ENCODE measurements at places on chromosomes 5 and 9. TPM values are rescaled to one million over a fixed set of nuclear protein-coding genes. Genes with fewer than 3 reads are reported as not detected.

Gene C9orf50
- total RNA-seq = 1.1 TPM

Gene HTR4
- total RNA-seq = 0.22 TPM

Gene ARHGEF28
- 66.3 TPM for total RNA-seq

Gene NPR3
- total RNA-seq = 12.5 TPM

Gene ANXA1
- 250 TPM for total RNA-seq

Gene SPINK4
- total RNA-seq = not detected

Gene ARHGAP26
- 85.7 TPM for total RNA-seq

Gene ACTL7B
- not detected for total RNA-seq

DNA sequence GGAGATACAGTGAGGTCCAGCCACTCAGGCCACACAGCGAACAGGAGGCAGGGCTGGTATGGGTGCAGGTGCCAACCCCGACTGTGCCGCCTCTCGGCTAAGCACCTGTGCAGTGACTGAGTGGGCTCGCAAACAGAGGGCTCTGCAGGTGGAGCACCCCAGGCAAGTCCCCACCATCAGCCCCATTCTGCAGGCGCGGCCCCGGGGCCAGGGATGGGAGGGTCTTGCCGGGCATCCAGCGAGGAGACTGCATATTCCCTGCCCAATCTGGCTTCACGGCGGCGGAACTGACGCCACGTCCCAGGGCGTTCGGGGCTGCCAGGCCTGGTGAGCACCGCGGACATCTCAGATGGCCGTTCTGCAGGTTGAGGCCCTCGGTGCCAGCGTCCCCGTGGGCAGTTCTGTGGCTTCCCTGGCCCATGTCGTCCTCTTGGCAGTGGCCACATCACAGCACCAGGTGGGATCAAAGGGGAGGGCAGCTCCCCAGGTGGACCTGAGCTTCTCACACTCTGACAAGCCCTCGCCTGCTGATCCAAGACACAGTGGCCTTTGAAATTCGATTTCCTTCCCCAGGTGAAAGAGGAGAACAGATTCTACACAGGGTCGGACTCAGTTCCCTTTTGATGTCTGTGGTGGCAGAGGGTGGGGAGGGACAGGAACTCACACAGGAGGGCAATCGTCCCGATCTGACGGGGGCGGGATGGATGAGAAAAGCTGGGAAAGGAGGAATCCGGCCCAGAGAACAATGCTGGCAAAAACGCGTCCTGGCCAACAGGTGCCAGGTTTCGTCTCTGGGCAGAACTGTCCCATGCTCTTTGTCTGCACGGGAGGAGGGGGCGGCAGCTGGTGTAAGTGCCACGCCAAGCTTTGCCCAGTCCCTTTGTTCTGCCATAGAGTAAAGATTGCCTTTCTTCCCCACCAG, 18.8 kb downstream of the DBH start:
- H3K36me3 ChIP-seq = no peaks in the 10 kb centered on the region
- no peak overlapping the region for H3K4me3 ChIP-seq
- H3K27me3 ChIP-seq = peaks cover 2% of the 10 kb centered on the region
- peaks cover 13% of the 10 kb centered on the region for H3K4me1 ChIP-seq
- DNase-seq = no peak
- H3K27ac ChIP-seq = no peak overlapping the region

DNA sequence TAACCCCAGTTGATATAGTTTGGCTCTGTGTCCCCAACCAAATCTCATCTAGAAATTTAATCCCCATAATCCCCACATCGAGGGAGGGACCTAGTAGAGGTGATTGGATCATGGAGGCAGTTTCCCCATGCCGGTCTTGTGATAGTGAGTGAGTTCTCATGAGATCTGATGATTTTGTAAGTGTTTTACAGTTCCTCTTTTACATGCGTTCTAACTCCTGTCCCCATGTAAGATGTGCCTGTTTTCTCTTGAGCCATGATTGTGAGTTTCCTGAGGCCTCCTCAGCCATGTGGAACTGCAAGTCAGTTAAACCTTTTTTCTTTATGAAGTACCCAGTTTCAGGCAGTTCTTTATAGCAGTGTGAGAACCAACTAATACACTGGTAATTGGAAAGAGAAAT, 73.6 kb downstream of the CDH12 start:
- DNase-seq = no peak
- no peaks in the 10 kb centered on the region for H3K27me3 ChIP-seq
- H3K4me3 ChIP-seq = no peak overlapping the region
- H3K27ac ChIP-seq = no peak overlapping the region
- H3K36me3 ChIP-seq = no peaks in the 10 kb centered on the region

DNA sequence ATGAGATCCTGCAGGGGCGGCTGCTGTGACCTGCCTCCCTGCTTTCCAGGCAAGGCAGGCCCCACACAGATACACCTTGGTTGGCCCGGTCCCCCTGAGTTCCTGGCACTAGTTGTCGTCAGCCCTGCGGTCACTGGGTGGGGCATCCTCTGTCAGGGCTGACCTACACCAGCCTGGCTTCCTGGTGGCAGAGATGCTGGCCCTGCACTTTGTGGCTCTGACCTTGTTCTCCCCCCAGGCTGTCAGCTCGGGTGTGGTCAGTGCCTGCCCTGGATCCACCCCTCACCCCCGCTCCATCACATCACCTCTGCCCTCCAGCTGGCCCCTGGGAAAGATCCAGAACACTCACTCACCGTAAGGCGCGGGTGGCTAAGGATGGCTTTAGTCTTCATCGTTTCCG, 74.1 kb downstream of the PHF2 start:
- H3K4me3 ChIP-seq = no peak overlapping the region
- peak; percentile 23 for DNase-seq
- no peaks in the 10 kb centered on the region for H3K4me1 ChIP-seq
- peaks cover 41% of the 10 kb centered on the region for H3K36me3 ChIP-seq
- H3K27ac ChIP-seq = no peak overlapping the region
- no peaks in the 10 kb centered on the region for H3K27me3 ChIP-seq

GRCh38 chr5:176912115-176912514, 13.0 kb upstream of the HK3 start:
- H3K27ac ChIP-seq = no peak overlapping the region
- H3K4me1 ChIP-seq = no peaks in the 10 kb centered on the region
- no peak overlapping the region for H3K4me3 ChIP-seq
- no peaks in the 10 kb centered on the region for H3K27me3 ChIP-seq
- DNase-seq = no peak

DNA sequence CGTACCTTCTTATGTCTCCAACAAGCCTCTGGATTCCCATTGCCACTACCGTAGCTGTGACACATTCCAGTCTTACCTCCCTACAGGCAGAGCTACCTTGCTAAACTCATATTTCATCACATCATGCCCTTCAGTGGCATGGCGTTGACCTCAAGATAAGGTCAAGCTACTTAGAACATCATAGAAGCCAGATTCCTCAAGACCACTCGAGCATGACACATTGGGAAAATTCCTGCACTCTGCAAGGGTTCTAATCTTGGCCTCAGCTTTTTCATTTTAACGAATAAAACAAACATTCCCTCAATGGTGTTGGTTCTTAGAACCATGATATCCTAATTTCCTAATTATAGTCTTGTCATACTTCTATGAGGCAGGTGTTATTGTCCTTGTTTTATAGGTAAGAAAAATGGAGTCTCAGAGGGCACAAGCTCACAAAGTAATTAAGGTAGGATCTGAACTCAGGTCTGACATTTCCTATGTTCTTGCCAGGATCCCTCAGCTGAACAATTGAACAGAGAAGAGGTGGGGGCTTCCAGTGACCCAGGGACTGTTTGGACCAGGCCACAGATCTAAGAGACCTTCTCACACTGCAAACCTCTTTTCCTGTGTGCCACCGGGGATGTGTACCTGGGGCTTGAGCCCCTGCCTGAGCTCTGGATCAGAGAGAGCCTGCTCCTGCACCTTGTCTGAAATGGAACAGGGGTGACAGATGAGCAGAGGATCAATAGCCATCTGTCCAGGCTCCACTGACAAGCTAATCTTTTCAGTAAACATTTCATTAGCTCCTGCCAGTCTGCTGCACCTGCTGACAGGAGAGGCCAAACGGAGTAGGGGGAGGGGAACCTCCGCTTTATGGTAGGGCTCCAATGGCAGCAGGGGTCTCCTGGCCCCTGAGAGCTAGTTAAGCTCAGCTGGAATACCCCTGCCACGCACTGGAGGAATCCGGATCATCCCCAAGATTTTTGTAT, 49.3 kb downstream of the ALG2 start:
- H3K4me3 ChIP-seq = no peak overlapping the region
- peak; percentile 66 for DNase-seq
- no peak overlapping the region for H3K27ac ChIP-seq
- H3K36me3 ChIP-seq = no peaks in the 10 kb centered on the region

GRCh38 chr9:133163504-133164172, at the start of gene GBGT1:
GBGT1 (minus strand) TSS chr9:133163914; CDS start chr9:133162412, 1,502 bp downstream.
- no peak within 1 kb of the TSS for H3K4me3 ChIP-seq
- DNase-seq = peak; percentile 24
- peak within 1 kb of the TSS; percentile 32 for H3K27ac ChIP-seq
- no peaks in the 10 kb centered on the region for H3K27me3 ChIP-seq

- no peak overlapping the region for H3K4me3 ChIP-seq
- peaks cover 4% of the 10 kb centered on the region for H3K36me3 ChIP-seq
- peaks cover 2% of the 10 kb centered on the region for H3K4me1 ChIP-seq
Measured at GRCh38 chr9:123425261-123425821, 69.3 kb downstream of the CRB2 start.

DNA sequence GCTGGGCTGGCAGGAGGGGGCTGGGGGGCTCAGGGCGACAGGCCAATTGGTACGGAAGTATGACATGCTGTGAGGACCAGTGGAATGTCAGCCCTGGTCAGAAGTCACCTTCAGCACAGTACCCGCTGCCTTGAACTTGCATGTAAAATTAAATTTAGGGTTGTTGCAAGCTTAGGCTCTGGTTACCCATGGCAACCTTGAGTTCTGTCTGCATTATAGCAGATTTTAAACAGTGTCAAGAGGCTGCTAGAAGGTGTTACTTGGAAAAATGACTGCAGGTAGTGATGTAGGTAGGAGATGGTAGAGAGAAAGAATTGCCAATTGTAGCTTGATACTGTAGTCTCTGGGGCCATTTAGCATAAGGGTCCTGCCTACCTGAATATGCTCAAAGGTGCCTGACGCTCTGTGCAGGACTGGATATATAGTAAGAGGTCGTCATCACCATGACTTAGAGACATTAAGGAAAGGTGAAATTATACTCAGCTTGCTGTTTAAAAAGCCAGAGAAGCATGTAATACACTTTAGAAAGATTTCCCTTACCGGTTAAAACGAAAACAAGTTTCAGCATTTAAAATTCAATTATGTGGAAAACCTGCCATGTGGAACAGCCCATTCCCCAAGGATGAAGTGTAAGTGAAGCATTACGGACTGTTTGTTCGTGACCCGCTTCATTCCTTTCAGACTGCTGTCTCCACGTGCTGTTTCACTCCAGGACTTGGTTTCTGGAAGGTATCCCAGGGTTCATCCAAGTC, 169.0 kb downstream of the PDZD2 start:
- no peaks in the 10 kb centered on the region for H3K36me3 ChIP-seq
- H3K4me3 ChIP-seq = no peak overlapping the region
- H3K27ac ChIP-seq = no peak overlapping the region

- no peak overlapping the region for H3K27ac ChIP-seq
- no peak for DNase-seq
- H3K4me3 ChIP-seq = no peak overlapping the region
- no peaks in the 10 kb centered on the region for H3K36me3 ChIP-seq
Measured at GRCh38 chr5:180988016-180988415, 630 bp upstream of the BTNL3 start.

- no peaks in the 10 kb centered on the region for H3K36me3 ChIP-seq
- no peak overlapping the region for H3K27ac ChIP-seq
- DNase-seq = peak; percentile 89
- H3K27me3 ChIP-seq = no peaks in the 10 kb centered on the region
- no peak overlapping the region for H3K4me3 ChIP-seq
Measured at GRCh38 chr5:177098470-177099141, 11.9 kb downstream of the FGFR4 start.

DNA sequence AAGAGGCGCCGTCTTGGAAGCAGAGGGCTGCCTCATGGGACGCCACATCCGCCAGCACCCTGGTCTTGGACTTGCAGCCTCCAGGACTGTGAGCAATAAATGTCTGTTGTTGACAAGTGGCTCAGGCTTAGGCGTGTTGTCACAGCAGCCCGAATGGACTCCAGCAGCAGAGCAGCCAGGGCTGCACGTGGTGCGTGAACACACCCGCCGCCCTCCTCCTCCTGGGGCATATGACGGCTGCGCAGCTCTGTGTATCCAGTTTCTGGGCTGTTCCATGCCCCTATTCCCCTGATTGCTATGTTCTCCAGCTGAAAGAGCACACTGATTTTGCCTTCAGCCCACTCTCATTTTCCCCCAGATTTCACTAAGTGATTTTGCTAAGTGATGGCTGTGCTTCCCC, 36.0 kb upstream of the CLPTM1L start:
- no peaks in the 10 kb centered on the region for H3K27me3 ChIP-seq
- no peak overlapping the region for H3K27ac ChIP-seq
- peaks cover 4% of the 10 kb centered on the region for H3K4me1 ChIP-seq
- no peak overlapping the region for H3K4me3 ChIP-seq
- peak; percentile 58 for DNase-seq

DNA sequence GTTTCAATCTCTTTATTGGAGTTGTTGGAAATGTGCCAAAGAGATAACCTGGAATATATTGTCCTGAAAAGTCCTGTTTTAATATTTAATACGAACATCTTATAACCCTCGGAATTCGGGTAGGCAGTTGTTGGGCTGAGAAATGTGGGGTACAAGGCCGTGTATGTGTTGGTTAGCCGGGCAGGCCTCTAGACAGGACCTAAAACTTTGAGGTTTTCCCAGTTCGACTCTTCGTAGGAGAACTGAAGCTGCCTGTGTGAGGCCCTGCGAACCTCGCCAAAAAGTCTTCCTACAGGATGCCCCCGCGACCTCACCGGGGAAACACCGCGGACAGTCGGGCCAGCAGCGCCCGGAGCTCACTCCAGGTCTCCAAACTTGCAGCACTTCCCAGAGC, 583 bp upstream of the TJP2 start:
- H3K4me1 ChIP-seq = no peaks in the 10 kb centered on the region
- no peaks in the 10 kb centered on the region for H3K36me3 ChIP-seq
- H3K27me3 ChIP-seq = no peaks in the 10 kb centered on the region
- peak overlapping the region; percentile 76 for H3K4me3 ChIP-seq
- DNase-seq = no peak

GRCh38 chr9:121376214-121376830, 6.3 kb upstream of the STOM start:
- no peaks in the 10 kb centered on the region for H3K27me3 ChIP-seq
- H3K27ac ChIP-seq = no peak overlapping the region
- no peaks in the 10 kb centered on the region for H3K36me3 ChIP-seq
- no peaks in the 10 kb centered on the region for H3K4me1 ChIP-seq
- no peak for DNase-seq

- H3K27ac ChIP-seq = peak overlapping the region; percentile 81
- peaks cover 49% of the 10 kb centered on the region for H3K36me3 ChIP-seq
- DNase-seq = no peak
- H3K4me1 ChIP-seq = no peaks in the 10 kb centered on the region
- H3K27me3 ChIP-seq = no peaks in the 10 kb centered on the region
- H3K4me3 ChIP-seq = no peak overlapping the region
Measured at GRCh38 chr9:136511670-136512592, 29.1 kb upstream of the SEC16A start.

- no peak for DNase-seq
- H3K27ac ChIP-seq = no peak overlapping the region
- no peaks in the 10 kb centered on the region for H3K27me3 ChIP-seq
- no peaks in the 10 kb centered on the region for H3K4me1 ChIP-seq
- no peak overlapping the region for H3K4me3 ChIP-seq
Measured at GRCh38 chr5:138713247-138713646, 40.0 kb upstream of the CTNNA1 start.

All from kidney (tissue), 22 donors.